NCI-H226 (cell line): ENCODE measurements at places on chromosomes 16 and 17.

DNA sequence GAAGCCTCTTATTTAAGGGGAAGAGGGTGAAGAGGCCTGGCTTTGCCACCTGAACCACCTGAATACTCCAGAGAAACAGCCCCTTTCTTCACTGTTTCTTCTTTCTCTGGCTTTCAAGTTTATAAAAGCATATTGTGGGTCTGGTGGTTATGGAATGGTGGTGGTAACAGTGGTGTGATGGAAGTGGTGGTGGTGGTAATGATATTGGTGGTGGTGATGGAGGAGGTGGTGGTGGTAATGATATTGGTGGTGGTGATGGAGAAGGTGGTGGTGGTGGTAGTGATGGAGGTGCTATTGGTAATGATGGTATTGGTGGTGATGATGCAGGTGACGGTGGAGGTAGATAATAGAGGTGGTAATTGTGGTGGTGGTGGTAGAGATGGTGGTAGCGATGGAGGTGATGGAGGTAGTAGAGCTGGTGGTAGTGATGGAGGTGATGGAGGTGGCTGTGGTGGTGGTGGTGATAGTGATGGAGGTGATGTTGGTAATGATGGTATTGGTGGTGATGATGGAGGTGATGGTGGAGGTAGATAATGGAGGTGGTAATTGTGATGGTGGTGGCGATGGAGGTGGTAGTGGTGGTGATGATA, 14.1 kb upstream of the C1QL1 start:
- DNase-seq = no peak

- DNase-seq = no peak
Measured at GRCh38 chr17:52106638-52107261, 51.8 kb downstream of the CA10 start.

- peak; percentile 9 for DNase-seq
Measured at GRCh38 chr16:4846503-4846900, 586 bp downstream of the GLYR1 start.

DNA sequence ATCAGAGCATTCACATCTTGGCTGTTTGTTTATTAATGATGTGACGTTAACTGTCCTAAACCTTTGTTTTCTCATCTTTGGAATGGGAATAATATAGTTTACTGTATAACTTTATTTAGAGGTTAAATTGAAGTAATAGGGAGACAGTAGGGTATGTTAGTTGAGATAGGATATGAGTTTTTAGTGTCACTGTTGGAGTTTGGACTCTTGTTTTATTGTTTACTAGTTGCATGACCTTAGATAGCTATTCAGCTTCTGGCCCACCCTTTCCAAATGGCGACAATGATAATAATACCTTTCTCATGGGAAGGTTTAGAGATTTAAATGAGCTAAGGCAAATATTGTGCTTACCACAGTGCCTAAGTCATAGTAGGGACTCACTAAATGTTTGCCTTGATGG, 28.2 kb upstream of the CDC6 start:
- no peak for DNase-seq

DNA sequence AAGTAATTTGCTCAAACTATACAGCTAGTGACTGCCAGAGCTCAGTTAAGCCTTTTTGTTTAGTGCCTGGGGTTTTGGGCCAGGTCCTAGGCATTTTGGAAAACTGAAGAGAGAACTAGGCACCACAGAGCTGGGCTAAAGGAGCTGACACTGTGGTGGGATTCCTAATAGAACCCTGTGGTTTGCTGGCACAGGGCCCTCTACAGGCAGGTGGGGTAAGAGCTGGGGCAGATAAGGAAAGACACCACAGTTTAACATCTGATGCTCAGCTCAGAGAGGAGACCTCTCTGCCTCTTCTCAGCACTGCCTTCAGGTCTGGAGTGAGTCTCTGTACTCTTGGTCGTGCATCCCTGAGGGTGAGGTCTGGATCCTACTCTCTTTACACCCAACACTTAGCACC, 121.2 kb downstream of the SNX11 start:
- no peak for DNase-seq

DNA sequence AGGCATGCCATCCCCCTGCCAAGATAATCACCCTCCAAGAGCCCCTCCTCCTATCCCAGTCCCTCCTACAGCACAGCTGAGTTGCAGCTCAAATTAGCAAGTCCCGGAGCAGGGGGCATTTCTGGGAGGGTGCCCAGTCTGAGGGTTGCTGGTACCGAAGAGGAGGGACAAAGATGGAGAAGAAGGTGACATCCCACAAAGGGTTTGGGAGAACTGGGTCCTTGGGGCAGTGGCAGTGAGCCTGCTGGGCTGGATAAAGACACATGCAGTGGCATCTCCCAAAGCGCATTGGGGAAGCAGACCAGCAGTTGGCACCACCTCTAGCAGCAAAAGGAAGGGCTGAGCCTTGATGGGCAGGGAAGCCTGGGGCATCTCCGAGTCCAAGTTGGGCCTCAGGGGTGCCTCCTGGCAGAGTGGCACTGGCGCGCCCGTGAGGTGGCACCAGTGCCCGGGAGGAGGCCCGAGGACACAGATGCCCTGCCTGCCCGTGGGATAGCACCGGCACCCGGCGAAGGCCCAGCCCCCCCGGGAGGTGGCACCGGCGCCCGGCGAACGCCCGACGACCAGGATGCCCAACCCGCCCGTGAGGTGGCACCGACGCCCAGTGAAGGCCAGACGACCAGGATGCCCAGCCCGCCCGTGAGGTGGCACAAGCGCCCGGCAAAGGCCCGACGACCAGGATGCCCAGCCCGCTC, 622 bp downstream of the TOM1L2 start:
- no peak for DNase-seq

- DNase-seq = no peak
Measured at GRCh38 chr17:65271296-65271695, 134.1 kb downstream of the RGS9 start.

DNA sequence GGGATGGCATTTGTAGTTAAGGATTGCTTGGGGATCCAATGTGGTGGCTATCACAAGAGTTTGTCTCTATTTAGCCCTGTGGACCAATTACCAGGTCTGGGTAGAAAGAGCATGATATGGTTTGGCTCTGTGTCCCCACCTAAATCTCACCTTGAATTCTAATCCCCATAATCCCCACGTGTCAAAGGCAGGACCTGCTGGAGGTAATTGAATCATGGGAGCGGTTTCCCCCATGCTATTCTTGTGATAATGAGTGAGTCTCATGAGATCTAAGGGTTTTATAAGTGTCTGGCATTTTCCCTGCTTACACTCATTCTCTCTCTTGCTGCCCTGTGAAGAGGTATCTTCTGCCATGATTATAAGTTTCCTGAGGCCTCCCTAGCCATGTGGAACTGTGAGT, 86.4 kb upstream of the HS3ST4 start:
- DNase-seq = no peak

DNA sequence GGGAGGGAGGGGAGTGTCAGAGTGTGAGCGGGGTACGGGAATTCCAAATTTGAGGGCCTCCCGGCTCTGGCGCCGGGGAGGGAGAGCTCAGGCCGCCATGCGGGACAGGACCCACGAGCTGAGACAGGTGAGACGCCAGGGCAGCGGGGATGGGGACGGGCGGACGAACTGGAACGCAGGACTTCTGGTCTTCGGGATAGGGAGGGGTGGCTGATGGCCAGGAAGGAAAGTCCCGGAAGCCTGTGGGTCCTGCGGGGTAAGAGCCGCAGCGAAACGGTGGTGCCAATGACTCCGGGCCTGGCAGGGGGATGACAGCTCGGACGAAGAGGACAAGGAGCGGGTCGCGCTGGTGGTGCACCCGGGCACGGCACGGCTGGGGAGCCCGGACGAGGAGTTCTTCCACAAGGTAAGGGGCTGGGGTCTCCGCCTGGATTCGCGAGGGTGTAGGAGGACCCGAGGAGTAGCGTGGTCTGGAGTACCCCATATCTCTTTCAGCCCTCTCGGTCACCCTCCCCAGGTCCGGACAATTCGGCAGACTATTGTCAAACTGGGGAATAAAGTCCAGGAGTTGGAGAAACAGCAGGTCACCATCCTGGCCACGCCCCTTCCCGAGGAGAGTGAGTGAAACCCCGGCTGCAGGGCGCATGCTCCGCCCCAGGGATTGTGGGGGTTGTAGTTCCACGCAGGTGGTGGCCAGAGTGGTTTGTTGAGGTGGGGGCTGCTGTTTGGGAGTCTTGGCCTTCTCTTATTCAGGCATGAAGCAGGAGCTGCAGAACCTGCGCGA, 543 bp downstream of the STX4 start:
- DNase-seq = peak; percentile 71

GRCh38 chr16:49089039-49089438, 192.6 kb downstream of the CBLN1 start:
- DNase-seq = no peak

- DNase-seq = no peak
Measured at GRCh38 chr16:80074329-80074728, 466.5 kb upstream of the DYNLRB2 start.

DNA sequence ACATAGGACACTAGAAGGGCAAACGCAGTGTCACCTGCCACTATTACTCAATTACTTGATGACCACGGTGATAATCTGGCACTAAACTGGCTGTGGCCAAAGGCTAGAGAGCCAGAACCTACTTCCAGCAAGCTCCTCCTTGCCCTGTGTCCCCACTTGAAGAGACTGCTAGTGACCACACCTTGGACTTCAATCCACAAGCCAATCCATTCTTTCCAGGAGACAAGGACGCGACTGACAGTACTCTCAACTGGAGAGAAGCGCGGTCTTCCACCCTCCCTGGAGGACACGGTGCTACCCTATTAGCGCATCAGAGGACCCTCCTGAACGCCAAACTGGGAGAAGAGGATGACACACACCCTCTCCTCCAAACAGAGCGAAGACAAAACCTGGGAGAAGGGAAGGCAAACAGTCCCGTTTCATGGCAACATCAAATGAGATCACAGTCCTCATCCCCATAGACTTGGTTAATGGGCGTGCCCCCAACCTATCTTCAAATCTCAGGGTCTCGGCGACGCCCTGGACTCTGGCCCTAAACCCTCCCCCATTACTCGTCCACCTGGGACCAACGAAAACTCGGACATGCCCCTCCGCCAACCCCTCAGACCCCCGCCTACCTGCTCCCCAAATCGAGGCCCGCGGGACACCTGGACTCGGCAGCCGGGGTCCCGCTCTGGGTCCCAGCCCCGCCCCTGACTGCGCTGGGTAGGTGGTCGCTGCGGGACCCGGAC, 508 bp downstream of the FLCN start:
- peak; percentile 6 for DNase-seq

GRCh38 chr17:71325886-71326285, 794.9 kb upstream of the SOX9 start:
- DNase-seq = no peak

DNA sequence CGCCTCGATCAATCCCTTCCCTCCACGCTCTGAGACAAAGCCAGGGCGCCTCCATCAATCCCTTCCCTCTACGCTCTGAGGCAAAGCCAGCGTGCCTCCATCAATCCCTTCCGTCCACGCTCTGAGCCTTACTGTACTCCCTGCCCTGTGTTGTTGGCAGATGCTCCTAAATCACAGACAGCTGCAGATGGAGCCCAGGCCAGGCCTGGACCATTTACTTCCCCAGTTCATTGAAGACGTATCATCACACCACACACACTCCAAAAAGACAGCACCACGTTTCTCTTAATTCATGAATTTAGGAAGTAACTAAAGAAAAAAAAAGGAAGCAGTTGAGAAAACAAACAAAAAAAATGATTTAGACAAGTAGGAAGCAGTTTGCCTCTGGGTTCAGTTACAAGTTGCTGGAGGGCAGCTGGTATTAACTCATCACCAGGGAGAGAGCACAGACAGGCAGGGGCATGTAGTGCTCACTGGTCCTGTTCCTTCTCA, 7.4 kb upstream of the CD300LD start:
- DNase-seq = no peak

DNA sequence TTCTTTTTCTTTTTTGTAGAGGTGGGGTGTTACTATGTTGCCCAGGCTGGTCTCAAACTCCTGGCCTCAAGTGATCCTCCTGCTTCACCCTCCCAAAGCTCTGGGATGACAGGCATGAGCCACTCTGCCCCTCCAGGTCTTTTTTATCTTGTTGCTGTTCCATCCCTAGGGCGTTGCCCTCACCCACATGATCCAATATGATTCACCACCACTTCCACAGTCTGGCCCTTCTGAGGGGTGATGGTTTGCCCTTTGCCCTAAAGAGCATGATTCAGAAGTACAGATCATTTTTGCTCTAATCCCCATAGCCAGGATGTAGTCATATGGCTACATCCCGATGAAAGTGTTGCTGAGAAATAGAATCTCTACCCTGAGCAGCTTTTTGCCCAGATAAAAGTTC, 18.8 kb downstream of the STX4 start:
- DNase-seq = peak; percentile 95

DNA sequence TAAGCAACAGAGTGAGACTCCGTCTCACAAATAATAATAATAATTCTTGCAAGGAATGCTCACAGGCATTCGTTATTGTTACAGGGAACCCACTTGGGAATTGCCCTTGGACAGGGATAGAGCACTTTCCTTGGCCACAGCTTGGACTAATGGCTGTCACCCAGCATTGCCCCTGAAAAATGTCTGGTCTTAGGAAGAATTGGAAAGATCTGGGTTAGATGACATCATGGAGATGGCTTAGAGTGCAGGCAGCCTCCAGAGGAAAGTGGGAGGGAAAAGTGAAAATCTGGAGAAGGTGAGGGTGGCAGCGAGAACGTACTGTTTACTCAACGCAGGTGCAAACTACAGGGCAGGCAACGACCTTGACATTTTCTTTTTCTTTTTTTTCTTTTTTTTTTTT, 59.3 kb upstream of the MRTFB start:
- no peak for DNase-seq

DNA sequence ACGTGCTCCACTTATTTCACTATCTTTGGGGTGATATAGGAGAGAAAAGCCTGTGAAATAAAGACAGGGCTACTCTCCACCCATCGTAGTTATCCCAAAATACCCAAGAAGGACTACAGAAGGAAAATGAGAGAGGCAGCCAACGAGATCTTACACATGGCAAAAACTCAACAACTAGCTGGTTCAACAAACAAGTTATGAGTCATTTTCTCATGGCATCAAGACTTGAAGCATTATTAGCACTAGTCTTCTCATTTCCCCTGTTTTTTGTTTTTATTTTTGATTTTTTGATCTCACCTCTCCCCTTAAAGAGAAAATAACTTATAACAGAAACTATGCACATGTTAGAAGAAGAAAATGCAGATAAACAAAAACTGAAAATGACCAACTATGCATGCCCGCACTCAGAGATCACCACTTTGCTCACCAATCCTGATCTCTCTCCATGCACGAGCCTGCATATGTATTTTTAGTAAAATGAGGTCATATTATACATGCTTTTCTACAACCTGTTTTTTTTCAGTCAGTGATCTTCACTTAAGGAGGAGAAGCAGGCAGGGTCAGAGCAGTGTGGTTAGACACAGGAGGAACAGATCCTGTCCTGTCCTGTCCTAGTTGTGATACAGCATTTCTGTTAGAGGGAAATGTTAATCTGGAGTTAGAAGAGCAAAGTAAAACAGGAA, 22.8 kb downstream of the FAM117A start:
- no peak for DNase-seq

- no peak for DNase-seq
Measured at GRCh38 chr17:27348196-27348595, 54.3 kb downstream of the WSB1 start.
